ENCODE measurements at places on chromosomes 1 and 21.

- DNase-seq: no peak
Measured at GRCh38 chr1:93670141-93670540, 11.5 kb downstream of the BCAR3 start.

DNA sequence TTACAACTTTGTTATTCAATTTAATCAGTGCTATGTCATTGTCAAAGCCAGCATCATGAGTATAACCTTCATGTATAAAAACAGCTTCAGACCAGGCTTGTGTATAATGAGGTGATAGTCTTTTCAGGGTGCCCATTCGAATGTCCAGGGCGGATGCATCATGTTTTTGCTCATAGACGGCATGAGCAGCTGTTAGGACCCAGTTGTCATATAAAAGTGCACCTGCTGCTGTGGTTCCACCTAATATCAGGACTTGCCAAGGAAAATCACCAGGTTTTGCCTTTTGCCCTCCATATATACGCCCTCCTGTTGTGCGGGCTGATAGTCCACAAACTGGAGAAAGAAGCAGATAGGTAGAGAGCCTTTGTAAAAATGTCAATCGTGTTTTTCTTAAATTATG is 14.9 kb downstream of the TARDBP start:
- no peak for DNase-seq

DNA sequence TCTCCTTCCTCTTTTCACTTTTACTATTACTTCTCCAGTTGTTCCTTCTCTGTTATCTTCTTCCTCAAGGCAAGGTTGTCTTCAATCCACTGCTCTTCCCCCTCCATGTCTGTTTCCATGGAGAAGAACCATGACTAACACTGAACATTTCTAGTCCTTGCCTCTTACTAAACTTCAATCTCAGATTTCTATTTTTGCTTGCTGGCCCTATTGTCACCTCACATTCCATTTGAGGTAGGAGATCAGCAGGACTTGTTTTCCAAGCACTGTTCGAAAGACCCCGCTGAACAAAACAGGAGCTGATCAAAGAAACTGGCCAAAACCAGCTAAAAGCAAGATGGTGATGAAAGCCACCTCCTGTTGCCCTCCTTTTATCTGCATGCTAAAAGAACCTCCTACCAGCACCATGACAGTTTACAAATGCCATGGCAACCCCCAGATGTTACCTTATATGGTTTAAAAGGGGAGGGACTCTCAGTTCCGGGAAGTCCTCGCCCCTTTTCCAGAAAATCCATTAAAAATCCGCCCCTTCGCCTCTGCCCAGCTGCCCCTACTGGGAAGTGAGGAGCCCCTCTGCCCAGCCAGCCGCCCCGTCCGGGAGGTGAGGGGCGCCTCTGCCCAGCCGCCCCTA is 22.6 kb downstream of the GON4L start:
- DNase-seq: no peak

GRCh38 chr1:36748466-36748865 is 265.8 kb upstream of the CSF3R start:
- no peak for DNase-seq

- DNase-seq: no peak
Measured at GRCh38 chr1:38173157-38173831, 126.7 kb upstream of the POU3F1 start.

GRCh38 chr1:39965044-39965443 is 10.1 kb downstream of the MFSD2A start:
- DNase-seq: no peak

GRCh38 chr21:35994613-35995012 is 65.7 kb downstream of the SETD4 start:
- peak; percentile 11 for DNase-seq

DNA sequence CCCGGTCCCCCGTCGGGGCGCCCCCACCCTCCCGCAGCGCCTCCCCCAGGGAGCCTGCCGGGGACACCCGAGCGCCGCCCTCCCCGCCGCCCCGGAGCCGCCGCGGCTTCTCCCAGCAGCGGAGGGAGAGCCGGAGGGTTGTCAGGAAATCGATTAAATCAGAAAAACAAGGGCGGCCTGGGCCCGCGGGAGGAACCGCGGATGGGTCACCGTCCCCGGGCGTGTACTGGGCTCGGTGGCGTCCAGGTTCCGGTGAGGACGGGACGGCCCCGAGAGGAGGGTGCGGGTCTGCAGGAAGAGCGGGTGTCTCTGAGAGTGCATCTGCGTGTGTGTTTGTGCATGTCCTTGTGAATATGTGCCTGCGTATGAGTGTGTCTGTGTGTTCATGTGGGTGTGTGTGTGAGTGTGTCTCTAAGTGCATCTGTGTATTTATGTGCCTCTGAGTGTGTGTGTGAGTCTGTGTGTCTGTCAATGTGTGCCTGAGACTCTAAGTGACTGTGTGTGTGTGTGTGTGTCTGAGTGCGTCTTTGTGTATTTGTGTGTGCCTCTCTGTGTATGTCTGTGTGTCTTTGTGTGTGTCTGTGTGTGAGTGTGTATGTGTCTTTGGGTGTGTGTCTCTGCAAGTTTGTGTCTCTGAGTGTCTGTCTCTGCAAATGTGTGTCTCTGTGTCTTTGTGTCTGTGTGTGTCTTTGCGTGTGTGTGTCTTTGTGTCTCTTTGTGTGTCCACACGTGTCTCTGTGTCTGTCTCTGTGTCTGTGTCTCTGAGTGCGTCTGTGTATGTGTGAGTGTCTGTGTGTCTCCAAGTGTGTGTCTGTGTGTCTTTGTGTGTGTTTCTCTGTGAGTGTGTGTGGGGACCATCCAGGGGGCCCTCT is 1.1 kb downstream of the SPSB1 start:
- no peak for DNase-seq

- no peak for DNase-seq
Measured at GRCh38 chr1:240843798-240844197, 231.8 kb upstream of the GREM2 start.

DNA sequence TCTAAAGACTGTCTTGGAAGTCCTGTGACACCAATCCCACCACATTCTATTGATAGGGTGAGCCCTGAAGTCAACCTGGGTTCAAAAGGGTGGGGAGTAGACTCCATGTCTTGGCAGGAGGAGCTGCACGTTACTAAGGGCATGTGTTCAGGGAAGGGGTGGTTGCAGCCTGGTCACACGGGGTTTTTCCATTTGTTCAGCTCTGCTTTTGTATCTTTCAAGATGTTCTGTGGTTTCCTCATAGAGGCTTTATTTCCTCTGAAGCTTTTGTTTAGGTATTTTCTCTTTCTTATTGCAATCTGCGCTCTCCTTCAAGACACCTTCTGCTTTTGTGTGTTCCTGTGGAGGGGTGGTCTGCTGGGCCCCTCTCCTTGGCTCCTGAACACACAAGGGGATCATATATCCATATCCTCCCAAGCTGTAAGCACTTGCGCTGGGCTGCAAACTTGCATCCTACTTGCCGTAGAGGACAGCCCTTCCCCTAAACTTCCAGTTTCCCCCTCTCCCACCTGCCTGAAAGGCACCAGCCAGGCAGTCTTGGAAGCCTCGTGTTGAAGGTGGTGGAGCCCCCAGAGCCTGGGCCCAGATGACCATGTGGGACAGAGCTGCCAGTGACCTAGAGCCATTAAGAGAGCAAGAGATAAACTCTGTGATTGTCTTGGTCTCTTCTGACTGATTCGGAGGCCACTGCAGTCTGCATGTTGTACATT is 62.5 kb upstream of the TRAPPC10 start:
- DNase-seq: no peak

DNA sequence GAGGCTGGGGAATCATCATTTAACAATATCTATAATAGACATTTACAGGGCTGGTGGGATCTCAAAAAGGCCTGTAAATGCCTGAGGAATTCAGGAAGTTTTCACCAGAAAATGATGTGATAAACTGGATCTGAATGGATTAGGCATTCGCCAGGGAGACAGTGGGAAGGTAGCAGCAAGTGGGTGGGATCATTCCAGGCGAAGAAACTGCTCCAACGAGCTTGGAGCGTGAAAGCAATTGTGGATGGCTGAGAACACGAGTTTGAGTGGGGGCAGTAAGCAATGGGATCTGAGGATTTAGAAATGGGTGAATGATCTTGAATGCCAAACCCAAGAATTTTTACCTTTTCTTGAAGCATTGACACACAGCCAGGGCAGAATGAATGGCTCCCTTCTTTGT is 8.9 kb upstream of the NDUFS5 start:
- no peak for DNase-seq

DNA sequence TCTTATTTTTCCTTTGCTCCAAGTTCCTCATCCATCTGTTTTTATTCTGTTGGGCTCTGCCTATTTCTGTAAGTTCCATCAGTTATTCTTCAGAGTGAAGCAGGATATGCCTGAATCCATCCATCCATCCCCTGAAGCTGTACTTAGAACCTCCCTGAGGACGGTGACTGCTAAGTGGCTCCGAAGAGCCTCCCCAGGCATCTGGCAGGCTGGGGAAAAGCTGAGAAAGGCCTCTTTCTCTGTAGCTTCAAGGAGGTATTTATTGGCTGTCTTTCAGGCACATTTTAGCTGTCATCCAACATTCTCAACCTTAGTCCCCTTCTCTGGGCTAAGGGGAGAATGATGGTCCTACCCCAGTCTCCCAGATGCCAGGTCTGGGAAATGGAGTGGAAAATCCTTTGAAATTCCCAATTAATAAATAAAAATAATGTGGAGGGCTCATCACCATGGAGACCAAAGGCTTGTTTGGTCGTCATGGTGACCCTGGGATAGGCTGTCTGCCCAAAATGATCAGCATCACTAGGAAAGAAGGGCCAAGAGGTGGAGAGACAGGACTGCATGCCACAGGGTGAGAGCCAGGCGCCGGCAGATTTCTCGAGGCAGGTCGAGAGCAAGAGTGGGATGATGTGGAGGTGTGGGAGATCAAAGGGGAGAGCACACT is 82.0 kb downstream of the UBIAD1 start:
- DNase-seq: no peak

DNA sequence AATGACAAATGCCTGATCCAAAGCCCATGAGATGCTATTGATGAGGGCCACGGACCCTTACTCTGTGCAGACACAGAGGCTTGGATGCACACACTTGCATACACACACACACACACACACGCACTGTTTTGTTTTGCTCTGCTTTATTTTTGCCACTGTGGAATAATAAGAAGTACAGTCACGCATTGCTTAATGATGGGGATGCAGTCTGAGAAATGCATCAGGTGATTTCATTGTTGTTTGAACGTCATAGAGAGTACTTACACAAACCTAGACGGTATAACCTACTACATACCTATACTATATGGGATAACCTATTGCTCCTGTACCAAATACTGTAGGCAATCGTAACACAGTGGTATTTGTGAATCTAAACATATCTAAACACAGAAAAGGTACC is 104.4 kb downstream of the RHOU start:
- no peak for DNase-seq

DNA sequence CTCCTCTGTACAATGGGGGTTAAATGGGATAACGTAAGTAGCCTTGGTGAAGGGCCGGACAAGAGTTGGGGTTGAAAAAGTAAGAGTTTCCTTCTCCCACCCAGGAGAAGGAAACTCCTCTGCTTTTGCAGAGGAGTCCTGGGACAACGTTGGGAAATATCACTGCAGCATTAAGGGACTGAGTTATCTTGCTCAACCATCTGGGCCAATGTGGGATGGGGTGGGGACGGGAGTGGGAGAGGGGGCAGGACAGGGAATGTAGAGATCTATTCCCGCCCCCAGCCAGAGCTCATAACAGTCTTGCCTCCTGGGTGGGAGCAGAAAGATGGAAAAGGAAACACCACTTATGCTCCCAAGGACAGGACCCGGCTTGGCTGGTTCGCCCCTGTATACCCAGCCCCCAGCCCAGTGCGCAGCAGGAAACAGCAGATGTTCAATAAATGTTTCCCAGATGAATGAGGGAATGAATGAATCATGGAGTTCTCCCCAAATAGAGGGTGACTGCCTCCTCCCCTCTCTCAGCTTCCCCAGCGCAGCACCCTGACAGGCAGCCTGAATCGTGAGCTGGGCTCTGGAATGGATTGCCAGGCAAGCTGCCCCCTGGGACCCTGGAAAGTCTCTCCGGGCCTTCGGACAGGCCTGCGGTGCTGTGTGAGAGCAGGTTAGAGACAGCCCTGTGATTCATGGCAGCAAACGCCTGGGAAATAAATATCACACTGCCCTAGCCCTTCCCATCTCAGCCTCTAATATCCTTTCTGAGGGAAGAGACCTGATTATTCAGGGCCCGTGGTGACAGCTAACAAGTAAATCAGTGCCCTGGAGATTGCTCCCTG is 24.8 kb downstream of the FBXO2 start:
- DNase-seq: no peak

GRCh38 chr1:225872075-225872430 is 10.1 kb downstream of the TMEM63A start:
- no peak for DNase-seq

- DNase-seq: no peak
Measured at GRCh38 chr21:36859744-36860501, 106.5 kb downstream of the HLCS start.

DNA sequence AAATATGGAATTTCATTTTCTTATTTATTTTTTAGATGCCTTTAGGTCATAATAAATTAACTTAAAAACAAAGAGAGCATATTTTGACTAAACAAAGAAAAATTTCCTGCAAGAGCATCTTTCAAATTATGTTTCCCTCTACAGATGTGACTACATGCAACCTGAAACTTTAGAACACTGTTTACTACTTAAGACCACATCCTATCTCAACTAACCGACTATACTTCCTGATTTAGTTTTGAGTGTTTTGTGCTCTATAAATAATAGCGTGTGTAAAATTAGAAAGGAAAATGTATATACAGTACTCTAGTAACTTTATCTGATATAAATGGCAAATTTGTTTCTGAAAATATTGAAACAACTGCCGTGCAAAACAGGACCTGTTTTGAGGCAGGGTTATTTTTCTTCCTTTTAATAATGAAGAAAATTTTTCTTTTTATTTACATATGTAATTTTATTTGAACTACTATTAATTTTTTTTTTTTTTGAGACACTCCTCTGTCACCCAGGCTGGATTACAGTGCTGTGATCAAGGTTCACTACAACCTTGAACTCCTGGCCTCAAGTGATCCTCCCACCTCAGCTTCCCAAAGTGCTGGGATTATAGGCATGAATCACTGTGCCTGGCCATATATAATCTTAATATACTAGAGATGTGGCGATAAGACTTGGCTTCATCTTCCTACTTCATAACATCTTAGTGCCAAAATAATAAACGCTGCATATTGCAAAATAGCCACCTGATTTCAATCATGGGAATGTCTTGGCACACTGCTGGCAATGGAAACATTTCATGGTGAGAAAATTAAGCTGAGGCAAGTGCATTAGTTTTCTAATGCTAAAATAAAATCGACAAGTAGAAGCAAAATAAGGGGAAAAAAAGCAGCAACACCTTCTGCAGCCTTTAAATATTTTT is 12.3 kb downstream of the ZRANB2 start:
- no peak for DNase-seq

DNA sequence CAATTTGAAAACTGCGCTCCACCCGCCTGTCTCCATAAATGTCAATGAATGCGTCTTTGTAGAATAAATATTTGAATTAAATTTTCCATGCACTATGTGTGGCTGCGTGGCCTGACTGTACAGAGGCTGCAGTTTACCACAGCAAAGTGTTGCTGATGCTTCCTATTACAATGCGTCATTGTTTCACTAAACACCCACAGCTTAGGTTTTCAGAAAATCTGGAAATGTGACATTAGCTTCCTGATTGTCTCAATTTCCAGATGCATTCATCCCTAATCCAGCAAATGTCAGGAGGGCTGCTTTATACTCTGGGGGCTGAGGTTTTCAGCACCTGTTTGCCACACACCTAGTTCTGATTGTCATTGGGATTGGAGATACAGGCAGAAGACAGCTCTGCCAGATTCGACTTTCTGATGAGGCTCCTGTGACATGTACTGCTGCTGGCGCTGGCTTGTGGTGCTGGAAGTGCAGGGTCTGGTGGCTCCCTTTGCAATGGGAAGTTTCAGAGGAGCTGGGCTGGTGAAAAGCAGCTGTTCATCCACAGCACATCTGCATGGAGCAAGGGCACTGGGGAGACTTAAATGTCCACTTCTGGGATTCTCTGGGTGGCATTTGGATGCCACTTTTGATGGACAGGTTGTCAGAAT is 40.0 kb downstream of the URB2 start:
- DNase-seq: no peak
